ENCODE measurements at places on chromosomes 4 and X.

DNA sequence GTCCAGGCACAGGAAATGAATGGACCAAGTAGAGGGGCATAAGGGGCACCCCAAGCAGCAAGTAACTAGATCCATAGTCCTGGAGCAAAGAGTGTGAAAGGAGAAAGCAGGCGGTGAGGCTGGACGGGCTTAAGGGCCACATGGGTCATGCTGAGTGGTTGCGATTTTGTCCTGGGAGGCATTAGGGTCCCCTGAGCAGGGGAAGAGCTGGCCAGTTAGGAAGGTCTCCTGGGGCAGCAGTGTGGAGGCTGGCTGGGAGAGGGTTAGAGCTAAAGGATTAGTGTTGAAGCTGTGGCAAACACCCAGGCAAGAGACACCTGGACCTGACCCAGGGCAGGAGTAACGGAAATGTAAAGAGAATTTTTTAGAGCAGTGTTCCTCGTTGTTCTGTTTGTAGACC lies 26.5 kb downstream of the MYOZ2 start:
- no peak for DNase-seq

- DNase-seq, result peak; percentile 75
Measured at GRCh38 chr4:55132775-55133174, 7.4 kb upstream of the KDR start.

- DNase-seq, result no peak
Measured at GRCh38 chrX:39854772-39855747, 242.7 kb downstream of the BCOR start.

DNA sequence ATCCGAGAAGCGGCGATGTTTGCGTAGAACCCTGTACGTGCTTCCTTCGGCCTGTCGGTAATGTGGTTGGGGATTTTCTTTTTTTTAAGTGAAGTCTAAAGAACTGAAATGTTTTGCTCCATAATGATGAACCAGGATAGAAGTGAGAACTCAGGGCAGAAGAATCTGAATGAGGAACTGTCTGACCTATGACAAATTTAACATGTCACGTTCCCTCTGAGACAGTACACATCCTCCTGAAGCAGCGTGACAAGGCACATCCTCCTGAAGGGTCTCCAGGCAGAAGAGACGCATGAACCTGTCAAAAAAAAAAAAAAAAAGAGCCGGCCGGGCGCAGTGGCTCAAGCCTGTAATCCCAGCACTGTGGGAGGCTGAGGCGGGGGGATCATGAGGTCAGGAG lies 6.2 kb downstream of the CSF2RA start:
- no peak for DNase-seq

- DNase-seq, result no peak
Measured at GRCh38 chrX:153885968-153886903, at the start of gene L1CAM. Gene L1CAM (minus strand): TSS chrX:153886173. CDS start chrX:153875836, 10,337 bp downstream.

DNA sequence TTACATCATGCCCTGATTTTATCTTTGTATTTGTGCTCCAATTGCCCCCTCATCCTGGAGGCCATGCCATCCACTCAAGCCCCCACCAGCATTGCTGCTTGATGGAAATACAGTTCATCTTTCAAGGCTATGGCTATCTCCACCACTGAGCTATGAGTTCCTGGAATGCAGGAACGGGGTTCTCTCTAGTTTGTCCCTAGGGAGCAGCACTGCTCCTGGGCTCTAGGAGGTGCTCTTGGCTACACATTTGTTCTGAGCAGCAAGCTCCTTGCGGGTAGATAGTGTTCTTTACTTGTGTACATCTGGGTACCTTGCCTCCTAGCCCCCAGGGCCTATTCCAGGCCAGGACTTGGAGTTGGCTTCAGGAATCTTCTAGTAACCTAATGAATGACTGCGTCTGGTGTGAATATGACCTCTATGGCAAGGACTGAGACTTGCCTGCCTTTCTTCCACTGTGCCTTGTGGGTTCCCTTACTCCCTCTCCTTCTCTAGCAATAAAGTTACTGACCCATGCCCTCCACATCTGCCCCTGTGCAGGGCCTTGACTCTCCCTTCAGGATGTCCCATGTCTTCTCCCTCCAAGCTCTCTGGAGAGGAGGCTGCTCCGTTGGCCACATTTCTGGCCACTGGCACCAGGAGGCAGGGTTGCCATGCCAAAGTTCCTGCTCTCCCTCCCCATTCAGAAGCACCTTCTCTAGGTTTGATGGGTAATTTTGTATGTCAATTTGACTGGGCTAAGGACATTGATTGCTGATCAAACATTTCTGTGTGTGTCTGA lies 7.6 kb downstream of the CITED1 start:
- no peak for DNase-seq

GRCh38 chr4:72390409-72390808 lies 178.6 kb downstream of the ADAMTS3 start:
- DNase-seq, result no peak

- no peak for DNase-seq
Measured at GRCh38 chrX:124488412-124489161, 142.2 kb downstream of the SH2D1A start.

DNA sequence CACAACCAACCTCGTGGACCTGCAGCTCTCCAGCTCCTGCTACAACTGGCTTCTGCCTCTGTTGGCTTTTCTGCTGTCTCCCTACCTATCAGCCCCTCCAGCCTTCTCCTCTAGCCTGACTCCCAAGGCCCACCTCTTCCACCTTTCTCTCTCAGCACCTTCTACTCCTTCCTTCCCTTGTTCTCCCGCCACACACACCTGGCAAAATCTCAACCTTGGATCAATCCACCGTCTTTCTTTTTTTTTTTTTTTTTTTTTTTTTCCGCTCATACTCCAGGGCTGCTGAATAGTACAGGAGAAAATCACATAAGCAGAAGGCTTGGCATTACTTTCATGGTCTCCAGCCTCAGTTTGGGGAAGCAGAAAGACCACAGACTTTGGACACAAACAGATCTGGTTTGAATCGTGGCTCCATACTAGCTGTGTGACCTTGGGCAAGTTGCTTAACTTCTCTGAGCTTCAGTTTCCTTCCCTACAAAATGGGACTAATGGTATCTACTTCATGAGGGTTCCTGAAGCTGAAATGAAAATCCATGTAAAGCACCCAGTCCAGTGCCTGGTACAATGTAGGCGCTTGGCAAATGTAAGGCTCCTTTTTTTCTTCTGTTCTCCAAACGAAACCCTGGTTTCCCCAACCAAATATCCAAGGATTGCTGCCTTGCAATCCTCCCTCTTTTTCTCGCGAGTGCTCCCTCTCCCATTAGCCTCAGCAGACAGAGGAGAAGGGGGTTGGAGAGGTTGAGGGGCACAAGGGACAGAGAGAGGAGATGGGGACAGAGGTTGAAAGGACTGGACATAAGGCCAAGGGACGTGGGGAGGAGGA lies 1.7 kb downstream of the FGD1 start:
- DNase-seq, result no peak

GRCh38 chr4:948101-948935 lies 16.1 kb downstream of the TMEM175 start:
- no peak for DNase-seq

GRCh38 chr4:40986375-40986774 lies 228.0 kb downstream of the APBB2 start:
- DNase-seq, result no peak

DNA sequence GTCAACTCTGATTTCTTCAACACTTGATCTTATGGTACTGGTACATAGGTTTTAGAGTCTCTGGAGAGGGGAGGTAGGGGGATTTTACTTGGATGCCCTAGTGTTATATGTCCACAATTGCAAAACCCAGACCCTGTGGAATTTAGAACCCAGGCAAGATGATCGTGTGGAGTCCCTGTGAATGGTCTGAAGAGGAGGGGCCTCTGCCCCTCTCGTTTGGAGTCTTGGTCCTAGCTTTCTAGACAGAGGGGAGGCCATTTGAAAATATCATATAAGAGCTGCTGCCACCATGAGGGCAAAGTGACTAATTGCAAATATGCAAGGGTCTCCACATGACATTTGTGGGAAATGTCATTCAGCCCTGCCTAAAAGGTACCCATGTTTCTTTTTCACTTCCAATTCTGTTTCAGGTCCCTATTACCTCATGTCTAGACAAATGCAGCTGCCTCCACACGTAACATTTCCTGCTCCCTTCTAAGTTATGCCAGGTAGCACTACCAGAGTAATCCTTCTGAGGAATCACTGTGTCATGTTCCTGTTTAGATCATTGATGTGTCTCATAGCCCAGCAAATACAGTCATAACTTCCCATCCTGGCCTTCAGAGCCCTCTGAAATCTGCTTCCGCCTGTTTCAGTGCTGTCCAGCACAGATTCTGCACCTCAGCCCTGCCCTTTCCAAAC lies 126.8 kb downstream of the KLHL8 start:
- DNase-seq, result no peak

GRCh38 chrX:45068569-45068968 lies 132.1 kb downstream of the DIPK2B start:
- no peak for DNase-seq

- DNase-seq, result no peak
Measured at GRCh38 chr4:162364651-162365050, 200.9 kb upstream of the FSTL5 start.

DNA sequence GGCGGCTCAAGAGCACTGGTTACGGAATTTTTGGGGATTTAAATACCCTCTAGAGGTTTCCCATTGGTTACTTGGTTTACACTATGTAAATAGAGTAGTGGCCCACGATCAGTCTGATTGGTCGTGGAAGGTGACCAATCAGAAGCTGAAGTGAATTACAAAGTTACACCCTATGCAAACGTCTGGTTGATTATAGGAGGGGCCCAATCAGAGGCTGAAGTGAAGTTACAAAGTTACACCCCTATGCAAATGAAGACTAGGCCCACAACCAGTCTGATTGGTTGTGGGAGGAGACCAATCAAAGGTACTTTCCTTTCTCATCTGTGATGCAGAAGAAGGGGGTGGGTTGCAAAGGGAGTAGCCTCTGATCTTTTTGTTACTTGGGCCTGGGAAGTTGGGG lies 45.1 kb upstream of the HSD17B10 start:
- peak; percentile 49 for DNase-seq

- no peak for DNase-seq
Measured at GRCh38 chrX:38638952-38639529, 77.7 kb downstream of the TSPAN7 start.

DNA sequence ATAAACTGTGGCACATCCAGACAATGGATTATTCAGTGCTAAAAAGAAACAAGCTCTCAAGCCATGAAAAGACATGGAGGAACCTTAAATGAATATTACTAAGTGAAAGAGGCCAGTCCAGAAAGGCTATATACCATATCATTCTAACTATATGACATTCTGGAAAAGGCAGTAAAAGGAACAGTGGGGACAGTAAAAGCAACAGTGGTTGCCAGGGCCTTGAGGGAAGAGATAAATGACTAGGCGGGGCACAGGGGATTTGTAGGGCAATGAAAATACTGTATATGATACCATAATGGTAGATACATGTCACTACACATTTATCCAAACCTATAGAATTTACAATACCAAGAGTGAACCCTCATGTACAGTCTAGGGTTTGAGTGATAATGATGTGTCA lies 115.3 kb downstream of the ATP8A1 start:
- no peak for DNase-seq

- DNase-seq, result no peak
Measured at GRCh38 chr4:188960411-188961093, 821.3 kb downstream of the TRIML1 start.

GRCh38 chr4:140755774-140756318 lies 339 bp downstream of the TBC1D9 start:
- no peak for DNase-seq

- DNase-seq, result no peak
Measured at GRCh38 chr4:87965501-87965975, 10.0 kb upstream of the SPP1 start.

DNA sequence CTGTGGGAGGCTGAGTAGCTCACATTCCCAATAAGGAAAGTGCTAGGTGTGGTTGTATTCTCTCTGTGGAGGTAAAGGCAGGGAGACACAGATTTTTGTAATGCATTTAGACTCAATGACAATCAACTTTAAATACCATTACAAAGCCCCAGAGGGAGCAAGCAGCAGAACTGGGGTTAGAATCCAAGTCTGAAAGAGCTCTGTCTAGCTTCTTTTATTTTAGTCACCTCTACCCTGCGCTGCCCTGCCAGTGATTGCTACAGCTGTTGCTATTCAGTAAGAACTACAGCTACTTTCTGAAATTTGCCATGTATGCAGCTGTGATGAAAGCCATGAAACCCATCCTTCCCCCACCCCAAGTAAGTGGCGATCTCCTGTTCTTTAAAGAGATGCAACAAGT lies 22.5 kb downstream of the SLC39A8 start:
- DNase-seq, result no peak

GRCh38 chr4:8897251-8898167 lies 25.9 kb upstream of the HMX1 start:
- no peak for DNase-seq

DNA sequence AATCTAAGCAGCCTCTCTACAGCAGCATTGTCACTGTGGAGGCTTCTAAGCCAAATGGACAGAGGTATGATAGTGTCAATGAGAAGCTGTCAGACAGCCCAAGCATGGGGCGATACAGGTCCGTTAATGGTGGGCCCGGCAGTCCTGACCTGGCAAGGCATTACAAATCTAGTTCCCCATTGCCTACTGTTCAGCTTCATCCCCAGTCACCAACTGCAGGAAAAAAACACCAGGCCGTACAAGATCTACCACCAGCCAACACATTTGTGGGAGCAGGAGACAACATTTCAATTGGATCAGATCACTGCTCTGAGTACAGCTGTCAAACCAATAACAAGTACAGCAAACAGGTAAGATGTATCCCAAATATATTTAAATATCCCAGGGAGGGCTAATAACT lies 4.1 kb downstream of the PCDH7 start:
- no peak for DNase-seq

GRCh38 chr4:119299741-119300100 lies 22.2 kb downstream of the FABP2 start:
- DNase-seq, result no peak

GRCh38 chrX:138711399-138712347 lies at the start of gene FGF13:
Gene FGF13 (minus strand): TSS chrX:138711717. CDS start chrX:138711003, 714 bp downstream.
- peak; percentile 27 for DNase-seq

DNA sequence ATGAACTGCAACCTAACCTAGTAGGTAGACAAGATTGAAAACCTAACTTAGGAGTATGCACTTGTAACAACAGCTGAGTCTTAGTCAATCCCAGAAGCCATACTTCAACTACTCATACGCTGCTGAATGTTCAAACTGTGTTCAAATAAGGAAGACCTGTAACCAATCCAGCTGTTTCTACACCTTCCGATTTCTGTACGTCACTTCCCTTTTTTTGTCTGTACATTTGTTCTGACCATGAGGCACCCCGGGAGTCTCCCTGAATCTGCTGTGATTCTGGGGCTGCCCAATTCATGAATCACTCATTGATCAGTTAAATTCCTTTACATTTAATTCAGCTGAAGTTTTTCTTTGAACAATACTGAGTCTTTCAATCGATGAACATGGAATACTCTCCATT lies 89.5 kb downstream of the BMP3 start:
- DNase-seq, result no peak

GRCh38 chr4:40283413-40283812 lies 51.7 kb upstream of the CHRNA9 start:
- DNase-seq, result no peak

DNA sequence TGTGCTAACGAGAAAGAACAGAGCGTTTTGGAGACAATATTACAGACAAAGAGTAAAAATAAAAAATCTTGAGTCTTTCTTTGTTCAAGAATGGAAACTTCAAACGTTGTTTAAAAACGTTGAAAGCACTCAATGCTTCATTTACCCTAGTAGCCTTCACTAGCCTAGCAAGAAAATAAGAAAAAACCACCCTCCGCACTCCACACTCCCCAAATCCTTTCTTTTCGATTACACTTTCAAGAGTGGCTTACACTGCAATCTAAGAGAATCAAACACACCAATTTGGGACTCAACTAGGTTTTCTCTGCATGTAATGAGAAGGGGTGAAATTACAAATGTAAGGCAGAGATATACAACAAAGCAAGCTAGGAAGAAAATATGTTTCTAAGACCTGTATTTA lies 4.7 kb downstream of the TMSB4X start:
- DNase-seq, result no peak

All from NT2/D1 (cell line).